ENCODE measurements at places on chromosomes 13 and 19. TPM values are rescaled to one million over a fixed set of nuclear protein-coding genes. Genes with fewer than 3 reads are reported as not detected.

PLA2G4C gene
- 7.1 TPM for total RNA-seq

AMER2 gene
- 0.03 TPM for total RNA-seq

ZNF93 gene
- 3.8 TPM for total RNA-seq

LILRB5 gene
- total RNA-seq = 69.4 TPM

RELB gene
- 17.7 TPM for total RNA-seq

- no peak for DNase-seq
These were observed 116.4 kb downstream of the TM9SF2 start for GRCh38 chr13:99617474-99618255.

GRCh38 chr13:97295283-97296182 is 73.4 kb downstream of the MBNL2 start:
- no peak for DNase-seq

DNA sequence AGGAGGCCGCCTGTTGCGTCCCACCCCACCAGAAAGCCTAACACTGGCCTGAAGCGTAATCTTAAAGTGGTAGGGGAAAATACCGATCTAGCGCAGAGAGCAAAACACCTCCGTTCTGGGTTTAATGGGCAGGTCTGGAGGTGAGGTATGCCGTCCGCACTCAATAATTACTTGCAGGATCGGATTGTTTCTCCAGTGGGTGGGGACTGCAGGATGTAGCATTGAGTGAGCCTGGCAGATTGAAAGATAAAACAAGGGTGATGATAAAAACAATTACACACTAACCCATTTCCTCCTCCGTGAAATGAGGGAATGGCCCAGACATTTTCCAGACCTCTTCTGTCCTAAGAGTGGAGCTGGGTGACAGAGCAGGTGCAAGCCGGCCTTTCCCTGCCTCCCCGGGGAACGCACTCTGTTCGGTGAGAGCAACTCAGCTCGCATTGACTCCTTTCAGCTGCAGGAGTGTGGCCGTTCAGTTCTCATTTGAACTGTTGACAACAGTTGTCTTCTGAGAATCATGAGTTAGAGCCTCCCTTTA is 110.2 kb upstream of the DOCK9 start:
- no peak for DNase-seq

DNA sequence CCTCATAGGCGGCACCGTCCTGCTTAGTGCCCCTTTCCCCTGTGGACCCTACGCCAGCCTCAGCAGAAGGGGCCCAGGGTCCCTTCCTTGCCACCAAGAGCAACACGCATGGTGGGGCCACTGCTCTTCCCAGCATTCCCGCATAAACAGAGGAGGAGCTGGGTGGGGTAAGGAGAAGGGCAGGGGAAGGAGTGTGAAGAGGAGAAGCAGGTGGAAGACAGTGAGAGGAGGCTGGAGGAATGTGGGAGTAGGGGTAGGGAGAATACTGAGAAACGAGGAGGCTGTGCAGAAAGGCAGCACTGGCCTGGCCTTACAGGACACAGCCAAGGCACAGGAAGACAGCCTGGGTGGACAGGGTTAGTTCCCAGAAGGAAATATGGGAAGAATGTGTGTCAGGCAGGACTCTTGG is 43.9 kb downstream of the ZNF331 start:
- DNase-seq = no peak

GRCh38 chr19:36847968-36848367 is 2.7 kb upstream of the ZNF345 start:
- no peak for DNase-seq

- DNase-seq = no peak
These were observed 865.2 kb upstream of the SLC10A2 start for GRCh38 chr13:103931331-103931845.

DNA sequence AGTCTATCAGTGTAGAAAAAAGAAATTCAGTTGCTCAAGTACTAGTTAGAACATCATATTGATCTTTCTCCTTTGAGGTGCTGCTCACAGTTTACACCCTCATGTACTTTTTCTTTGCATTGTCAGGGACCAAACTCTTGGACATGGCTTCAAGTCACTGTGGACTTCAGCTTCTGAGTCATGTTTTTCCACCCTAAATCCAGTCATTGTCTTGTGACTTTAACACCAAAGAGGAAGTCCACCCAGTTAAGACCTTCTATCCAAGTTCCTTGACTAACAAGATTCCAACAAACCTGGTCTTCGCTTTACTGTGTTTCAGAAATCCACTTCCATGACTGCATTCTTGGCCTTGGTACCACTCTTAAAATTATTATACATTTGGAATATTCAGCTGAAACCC is 206.7 kb upstream of the ARGLU1 start:
- DNase-seq = no peak

DNA sequence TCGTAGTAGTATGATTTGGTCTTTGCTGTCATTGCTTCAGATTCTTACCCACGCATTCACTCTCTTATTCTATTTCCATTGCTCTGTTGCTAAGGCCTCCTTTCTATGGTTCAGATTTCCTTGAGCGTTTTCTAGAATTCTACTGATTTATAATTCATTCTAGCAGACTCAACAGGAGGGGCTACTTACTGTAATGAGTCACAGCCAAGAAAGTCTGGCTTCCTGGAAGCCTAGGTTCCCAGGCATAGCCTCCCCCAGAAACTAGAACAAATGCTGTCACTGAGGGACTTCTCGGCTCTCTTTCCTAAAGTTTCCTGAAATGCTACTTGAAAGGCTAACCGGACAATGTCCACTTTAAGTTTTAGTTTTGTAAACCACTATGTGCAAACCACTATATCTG is 47.7 kb upstream of the SPATA13 start:
- no peak for DNase-seq

DNA sequence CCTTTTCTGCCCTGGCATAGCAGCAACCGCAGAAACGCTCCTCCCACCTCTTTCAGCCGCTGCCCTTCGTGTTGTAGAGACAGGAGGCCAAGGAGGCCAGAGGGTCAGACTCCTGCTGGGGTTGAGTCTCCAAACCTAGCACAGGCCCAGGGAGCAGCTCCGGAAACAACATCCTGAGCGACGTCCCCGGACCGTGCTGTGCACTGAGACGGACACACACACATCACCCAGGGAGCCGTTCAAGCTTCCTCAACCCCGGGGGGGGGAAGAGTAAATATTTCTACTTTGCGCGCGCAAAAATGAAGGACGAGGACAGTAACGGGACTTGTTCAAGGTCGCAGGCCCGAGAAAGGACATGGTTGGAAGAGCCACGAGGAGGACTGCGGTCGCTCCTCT is 657 bp downstream of the ZNF550 start:
- no peak for DNase-seq

GRCh38 chr13:62964522-62964921 is 1548.9 kb upstream of the PCDH20 start:
- DNase-seq = no peak

DNA sequence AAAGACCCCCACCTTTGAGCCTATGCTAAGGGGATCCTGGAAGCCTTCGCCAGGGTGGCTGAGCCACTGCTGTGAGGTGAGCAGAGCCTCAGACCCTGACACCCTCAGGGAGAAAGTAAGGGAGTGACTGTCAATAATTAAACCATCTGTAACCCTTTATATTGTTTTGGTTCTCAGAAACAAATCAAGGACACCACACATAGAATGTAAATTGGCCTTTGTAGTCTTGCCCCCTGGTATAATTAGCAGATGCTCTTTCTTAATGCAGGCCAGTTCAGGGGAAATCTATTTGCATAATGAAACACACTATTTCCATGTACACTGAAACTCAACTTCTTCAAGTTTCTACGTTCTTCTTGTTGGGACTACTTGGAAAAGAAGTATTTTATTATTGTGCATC is 127.7 kb upstream of the EDNRB start:
- no peak for DNase-seq

GRCh38 chr13:109113427-109113826 is 484.0 kb downstream of the MYO16 start:
- DNase-seq = no peak

DNA sequence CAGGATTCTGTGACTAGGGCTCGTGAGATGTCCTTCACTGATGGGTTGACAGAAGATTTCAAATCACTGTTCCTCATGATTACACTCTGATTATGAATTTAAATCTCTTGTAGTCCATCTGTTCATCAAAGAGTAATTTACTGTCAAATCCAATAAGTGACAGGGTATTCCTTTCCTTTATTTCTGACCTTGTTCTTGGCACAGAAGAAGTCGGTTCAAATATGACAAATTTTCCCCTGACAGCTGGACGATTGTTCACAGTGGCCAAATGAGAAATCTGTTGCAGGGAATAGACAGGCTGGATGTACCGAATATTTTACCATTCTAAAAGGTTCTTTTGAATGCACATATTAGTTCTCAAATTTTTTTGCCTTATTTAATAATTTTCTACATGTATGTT is 767.3 kb upstream of the GPC6 start:
- DNase-seq = no peak

DNA sequence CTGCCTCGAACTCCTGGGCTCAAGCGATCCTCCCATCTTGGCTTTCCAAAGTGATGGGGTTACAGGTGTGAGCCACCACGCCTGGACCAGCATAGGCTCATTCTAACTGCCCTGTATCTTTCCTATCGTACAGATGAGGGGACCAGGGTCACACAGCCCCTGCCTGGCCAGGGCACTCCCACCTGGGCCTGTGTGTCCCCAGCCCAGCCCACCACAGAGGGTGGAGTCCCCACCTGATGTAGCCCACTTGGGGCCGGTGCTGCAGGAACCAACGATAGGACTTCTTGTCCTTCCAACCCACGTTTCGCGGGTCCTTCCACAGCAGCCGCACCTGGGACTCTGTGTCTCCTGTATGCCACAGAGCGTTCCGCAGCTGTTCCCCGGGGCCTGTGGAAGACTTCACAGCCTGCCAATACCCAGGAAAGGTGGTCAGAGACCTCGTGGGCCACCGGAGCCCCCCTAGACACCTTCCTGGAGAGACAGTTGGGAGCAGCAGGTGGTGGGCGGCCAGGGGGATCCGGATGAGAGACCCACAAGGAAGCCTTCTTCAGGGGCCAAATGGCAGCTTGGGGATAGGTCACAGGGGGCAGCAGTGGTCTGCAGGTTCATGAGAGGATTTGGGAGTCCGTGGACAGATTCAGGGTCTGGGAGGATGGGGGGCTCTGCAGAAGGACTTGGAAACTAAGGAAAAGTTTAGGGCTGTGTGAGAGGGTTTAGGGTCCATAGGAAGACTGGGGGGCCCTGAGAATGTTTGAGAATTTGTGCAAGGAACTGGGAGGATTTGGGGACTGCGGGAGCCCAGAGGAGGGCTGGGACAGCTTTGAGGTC is 6.9 kb downstream of the COMP start:
- DNase-seq = no peak

Data from mesenteric fat pad (tissue), 1 donor.